Stimulated activated CD8-positive, alpha-beta memory T cell treated with anti-CD3 and anti-CD28 coated beads, Interleukin-2, amount 100 ng/mL, for 1 hour (primary cell): ENCODE measurements at places on chromosomes 2 and 18.

- peak; percentile 48 for DNase-seq
Observed at GRCh38 chr2:232521959-232522622, 1.9 kb downstream of the PRSS56 start.

GRCh38 chr2:224333726-224334482 lies 68.0 kb downstream of the FAM124B start:
- DNase-seq: no peak

DNA sequence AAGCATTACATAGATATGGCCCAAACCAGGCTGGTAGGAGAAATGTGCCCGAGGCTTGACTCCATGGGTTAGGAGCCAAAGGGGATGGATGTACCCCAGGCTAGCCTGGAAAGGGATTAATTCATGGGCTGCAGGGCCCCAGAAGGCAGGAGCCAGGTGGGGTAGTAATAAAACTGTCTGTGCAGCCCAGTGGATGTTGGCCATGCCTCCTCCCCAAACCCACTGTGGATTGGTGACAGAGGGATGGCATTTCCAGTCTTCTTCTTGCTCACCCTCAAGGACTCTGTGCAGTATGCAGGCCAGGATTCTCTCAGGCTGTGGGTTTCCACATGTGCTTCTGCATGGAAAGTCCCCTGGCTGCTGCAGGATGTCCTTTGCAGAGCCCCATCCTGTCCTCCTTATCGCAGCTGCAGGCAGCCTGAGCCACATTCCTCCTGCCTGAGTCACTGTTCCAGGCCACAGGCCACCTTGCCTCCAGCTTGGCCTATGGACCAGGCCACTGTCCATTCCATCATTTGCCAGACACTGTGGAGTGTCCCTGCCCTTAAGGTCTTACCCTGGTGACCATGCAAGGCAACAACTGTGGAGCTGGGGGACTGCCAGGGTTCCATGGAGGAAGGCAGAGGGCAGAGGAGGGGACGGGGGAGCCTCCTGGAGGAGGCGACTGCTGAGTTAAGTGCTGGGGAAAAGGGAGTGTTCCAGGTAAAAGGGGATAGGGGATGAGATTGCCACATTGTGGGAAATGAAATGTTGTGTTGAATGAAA lies 38.9 kb downstream of the INO80C start:
- DNase-seq: no peak

- DNase-seq: no peak
Observed at GRCh38 chr2:105194022-105194675, 47.4 kb upstream of the GPR45 start.

GRCh38 chr2:218027426-218028188 lies 24.8 kb upstream of the TNS1 start:
- no peak for DNase-seq

- no peak for DNase-seq
Observed at GRCh38 chr2:120634533-120634932, 101.1 kb upstream of the GLI2 start.

DNA sequence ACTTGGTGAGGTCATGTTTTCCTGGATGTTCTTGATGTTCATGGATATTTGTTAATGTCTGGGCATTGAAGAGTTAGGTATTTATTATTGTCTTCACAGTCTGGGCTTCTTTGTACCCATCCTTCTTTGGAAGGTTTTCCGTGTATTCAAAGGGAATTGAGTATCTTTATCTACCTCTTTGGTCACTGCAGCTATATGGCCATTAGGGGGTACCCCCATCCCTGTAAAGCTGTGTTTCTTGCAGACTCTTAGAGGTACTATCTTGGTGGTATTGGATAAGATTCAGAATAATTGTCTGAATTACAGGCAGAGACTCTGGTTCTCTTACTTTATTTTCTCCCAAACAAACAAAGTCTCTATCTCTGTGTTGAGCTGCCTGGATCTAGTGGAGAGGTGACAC lies 401.6 kb upstream of the FSIP2 start:
- no peak for DNase-seq

GRCh38 chr2:54606393-54606958 lies 117.0 kb upstream of the EML6 start:
- DNase-seq: no peak

DNA sequence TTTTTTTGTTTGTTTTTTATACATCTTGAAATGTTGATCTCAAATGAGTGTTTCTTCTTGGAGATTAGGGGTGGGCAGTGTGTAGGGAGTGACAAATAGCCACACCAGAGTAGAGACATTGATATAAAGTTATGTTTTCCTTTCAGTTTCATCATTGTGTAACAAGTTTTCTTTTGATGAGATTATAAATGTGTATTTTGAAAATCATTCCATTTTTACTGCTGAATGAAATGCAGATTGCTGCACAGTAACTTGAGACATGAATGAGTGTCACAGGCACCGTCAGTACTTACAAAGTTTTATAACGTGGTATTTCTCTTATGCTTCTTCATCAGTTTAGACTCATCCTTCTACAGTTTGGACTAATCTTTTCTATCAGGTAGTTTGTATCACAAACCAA lies 370 bp downstream of the MEP1B start:
- no peak for DNase-seq

DNA sequence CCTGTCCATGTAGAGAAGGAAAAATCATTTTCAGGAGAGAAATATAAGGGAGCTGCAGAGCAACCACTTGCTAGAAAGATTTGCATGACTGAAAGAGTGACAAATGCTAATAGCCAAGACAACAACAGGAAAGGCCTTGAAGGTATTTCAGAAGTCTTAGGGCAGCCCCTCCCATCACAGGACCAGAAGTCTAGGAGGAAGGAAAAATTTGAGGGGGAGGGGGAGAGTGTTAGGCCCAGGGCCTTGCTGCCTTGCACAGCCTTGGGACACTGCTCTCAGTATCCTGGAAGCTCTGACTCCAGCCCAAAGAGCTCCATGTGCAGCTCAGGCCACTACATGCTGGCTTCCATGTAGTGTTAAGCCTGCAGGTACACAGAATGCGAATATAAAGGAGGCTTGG lies 266.9 kb downstream of the GLI2 start:
- DNase-seq: no peak

GRCh38 chr2:96104487-96104861 lies 11.9 kb downstream of the ADRA2B start:
- DNase-seq: no peak

- DNase-seq: no peak
Observed at GRCh38 chr2:100884145-100884621, 64.2 kb downstream of the NPAS2 start.

DNA sequence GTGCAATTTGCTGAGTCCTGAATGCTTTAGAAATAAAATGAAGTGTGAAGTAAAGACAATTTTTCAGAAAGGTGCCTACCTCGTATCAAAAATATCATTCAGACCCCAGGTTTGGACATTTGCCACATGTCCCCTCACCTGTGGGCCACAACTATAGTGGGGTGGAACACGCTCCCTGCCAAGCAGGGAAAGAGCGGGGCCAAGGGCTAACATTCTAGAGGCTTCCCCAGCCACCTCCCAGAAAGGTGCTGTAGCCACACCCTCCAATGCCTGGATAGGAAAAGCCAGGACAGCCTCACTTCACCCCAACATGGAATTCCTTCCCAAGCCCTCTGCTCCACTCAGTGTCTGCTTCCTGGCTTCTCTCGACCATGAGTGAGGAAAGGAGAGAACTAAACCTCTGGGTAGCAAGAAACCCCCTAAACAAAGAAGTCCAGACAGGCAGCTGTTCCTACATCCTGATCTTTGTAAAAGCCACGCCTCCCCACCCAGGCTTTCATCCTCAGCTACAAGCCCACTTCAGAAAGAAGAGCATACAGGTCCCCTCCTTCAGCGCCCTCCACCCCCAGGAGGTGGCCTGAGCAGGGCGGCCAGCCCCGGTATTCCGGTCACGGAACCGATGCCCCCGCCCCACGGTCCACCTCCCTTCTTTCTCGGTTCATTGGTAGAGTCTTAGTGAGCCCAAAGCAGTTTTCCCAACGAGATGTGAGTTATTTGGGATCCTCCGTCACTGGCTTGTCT lies 2.1 kb downstream of the COL6A3 start:
- DNase-seq: no peak

DNA sequence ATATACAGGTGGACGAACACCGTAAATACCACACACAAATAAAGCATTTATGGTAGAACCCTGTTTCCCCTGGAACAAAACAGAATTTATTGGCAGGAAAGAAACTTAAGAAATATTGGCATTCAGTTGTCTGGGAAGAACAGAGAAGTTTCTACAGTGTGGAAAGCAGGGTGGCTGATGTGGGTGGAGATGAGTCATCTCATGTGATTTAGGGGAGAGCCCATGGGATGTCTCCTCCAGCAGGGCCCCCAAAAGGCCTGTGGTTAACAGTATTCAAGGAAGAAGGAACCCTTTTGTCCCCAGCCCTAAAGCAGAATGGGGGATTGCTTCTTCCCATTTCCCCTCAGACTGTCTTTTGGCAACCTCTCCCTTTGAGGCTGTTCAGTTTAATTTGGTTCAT lies 24.2 kb downstream of the SIX3 start:
- no peak for DNase-seq

DNA sequence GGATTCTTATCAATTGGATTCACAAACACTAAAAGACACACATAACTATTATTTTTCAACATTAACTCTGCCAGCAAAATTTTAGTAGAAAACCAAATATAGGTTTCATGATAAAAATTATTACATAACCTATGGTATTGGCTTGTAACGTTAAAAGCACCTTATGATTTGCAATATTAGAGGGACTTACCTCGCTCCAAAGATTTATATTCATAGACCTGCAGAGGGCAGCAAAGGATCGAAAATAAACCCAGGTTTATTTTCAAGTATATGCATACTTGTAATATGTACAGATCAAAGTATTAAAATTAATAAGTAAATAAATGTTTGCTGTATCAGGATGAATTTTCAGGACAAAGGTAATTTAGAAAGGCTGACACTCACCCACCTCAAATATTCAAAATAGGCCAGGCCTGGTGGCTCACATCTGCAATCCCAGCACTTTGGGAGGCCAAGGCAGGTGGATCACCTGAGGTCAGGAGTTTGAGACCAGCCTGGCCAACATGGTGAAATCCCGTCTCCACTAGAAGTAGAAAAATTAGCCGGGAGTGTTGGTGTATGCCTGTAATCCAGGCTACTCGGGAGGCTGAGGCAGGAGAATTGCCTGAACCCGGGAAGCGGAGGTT lies 45.3 kb downstream of the LRPPRC start:
- DNase-seq: no peak

- DNase-seq: no peak
Observed at GRCh38 chr2:112674229-112674628, 28.5 kb downstream of the SLC20A1 start.

DNA sequence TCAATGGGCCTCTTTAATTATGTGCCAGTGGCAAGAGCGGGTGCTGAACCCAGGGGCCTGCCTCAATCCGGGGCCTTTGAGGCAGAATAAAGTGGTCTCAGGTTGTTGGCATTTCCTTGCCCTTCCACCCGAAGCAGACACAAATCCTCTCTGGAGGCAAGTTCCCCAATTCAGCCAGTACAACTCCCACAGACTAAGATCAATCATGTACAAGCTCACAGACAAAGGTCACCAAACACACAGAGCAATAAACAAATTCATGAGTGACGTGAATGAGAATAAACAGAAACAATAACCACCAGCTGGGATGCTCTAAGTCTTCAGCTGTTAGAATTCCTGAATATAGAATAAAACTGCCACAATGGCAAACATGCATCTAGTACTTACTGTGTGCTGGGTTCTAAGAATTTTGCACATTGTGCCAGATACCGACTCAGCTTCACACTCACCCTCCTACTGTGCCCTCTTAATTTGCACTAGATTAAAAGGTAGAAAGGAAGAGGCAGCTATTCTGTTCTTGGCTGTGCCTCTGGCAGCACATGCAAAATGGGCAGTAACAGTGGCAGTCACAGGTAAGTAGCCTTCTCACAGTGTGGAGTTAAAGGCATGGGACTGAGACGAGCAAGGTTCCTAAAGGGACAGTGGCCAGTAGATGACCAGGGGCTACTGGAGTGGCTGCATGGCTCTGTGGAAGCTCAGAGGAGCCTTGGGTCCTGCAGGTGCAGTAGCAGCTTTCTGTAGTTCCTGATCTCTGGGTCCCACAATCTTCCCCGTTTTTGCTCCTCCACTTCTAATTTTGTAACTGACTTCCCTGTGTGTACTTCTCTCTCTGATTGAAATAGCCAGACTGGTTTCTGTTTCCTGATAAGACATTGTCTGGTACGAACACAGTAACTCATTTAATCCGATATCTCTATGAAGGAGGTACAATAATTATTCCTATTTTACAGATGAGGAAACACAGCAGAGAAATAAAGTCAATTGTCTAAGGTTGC lies 34.6 kb upstream of the IL1B start:
- DNase-seq: no peak

DNA sequence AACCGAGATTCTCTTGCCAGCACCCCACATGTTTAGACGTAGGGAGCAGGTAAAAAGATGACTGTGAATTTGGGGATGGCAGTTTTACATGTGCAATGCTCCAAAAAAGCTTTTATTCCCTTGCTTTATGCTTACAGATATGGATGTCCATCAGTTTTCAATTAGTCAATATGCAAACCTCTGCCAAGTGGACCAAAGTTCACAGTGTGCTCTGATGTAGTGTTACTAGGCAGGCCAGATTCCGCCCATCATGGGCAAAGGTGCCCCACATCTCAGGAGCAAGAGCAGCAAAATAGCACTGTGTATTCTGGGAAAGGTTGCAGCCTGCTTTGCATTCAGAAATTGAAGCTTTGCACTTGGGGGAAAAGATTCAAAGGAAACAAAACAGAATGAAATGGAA lies 329.7 kb upstream of the ZEB2 start:
- no peak for DNase-seq

DNA sequence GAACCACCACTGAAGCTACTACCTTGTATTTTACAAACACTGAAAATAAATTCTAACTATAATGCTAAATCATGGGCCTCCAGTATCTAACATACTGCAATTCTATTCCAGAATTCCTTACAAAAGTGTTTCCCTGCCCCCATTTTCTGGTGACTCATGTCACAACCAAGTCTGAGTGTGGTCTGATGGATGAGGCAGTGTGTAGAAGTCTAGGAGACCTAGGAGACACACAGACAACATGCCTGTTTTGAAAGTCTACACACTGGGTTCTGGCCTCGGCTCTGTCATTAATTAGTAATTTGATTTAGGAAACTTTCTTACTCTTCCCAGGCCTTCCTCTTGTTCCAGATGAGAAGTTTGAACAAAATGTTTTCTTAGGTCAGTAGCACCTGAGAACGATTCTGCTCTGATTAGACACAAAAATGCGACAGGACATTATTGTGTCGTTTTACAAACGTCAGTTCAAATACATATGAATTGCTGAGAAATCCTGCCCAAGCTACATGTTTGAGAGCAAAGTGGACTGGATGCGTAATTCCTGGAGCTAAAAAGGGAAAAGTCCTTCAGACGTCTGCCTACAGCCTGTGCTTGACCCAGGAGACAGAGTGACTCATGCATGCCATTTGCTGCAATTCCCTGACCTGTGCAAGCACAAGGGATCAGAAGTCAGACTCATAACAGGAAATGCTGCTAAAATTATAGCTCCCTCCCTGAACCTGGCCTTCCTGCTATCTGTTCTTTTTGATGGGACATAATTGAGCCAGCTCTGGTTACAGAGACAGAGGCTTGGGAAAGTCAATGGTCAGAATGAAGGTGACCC lies 494.4 kb downstream of the SOX11 start:
- DNase-seq: no peak

- no peak for DNase-seq
Observed at GRCh38 chr2:152402780-152403759, 68.1 kb downstream of the FMNL2 start.
